ENCODE measurements at places on chromosomes 1 and 21.

DNA sequence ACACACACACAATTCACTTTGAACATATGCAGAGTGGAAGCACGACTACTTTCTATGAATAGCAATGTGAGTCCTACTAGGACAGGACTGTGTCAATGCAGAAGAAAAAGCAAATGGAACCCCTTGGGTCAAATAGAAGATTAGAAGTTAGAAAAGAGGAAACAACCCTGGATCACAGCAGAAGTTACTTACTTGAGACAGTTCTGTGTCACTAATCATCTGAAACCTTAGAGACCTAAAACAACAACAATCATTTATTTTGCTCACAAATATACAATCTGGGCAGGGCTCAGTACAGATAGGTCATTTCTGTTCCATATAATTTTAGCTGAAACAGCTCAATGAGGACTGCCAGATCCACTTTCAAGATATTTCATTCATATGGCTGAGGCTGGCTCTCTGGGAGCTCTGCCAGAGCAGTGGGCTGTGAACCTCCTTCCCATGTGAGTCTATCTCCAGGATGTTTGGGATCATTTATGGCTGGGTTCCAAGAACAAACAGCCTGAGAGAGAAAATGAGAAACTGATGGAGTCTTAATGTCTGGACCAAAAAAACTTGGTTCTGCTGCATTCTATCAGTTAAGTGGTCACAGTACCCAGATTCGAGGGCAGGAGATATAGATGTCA, 42.5 kb upstream of the IL10 start:
- no peak for DNase-seq

DNA sequence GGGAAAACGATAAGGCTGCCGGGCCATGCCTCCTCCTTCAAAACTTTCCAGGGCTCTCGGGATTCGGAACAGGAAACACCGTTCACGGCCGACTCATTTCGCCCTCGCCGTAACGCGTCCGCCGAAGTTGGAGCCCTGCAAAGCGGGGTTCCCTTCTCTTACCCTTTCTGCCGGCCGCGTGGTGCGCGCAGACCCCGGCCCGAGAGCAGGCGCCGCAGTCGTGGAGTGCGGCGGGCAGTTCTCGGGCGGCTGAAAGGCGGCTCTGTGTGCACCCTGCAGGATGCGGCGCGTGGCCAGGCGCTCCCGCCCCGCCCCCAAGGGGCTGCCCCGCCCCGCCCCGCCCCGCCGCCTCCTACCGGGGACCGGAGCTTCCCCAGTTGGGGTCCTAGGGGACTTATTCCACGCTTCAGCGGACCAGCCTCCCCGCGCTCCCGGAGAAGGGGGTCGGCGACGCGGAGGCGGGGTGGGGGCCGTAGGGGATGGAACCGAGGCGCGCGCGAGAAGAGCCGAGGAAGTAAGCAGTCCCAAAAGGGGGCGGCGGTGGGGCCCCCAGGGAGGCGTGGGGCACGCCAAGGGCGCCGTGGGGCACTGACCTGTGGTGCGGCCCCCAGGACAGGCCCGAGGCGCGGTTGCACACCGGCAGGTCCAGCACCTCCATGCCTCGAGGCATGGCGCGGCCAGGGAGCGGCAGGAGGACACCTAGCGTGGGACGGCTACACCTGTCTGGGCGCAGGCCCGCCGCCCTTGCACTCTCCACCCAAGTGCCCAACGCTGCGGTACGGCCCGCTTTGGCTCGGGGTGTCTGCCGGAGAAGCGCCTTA, at the start of gene MCOLN2:
Gene MCOLN2 (minus strand): TSS at position 268 of the 821 bp plus-strand sequence. CDS start 241 bp downstream, at position 27.
- peak; percentile 46 for DNase-seq

DNA sequence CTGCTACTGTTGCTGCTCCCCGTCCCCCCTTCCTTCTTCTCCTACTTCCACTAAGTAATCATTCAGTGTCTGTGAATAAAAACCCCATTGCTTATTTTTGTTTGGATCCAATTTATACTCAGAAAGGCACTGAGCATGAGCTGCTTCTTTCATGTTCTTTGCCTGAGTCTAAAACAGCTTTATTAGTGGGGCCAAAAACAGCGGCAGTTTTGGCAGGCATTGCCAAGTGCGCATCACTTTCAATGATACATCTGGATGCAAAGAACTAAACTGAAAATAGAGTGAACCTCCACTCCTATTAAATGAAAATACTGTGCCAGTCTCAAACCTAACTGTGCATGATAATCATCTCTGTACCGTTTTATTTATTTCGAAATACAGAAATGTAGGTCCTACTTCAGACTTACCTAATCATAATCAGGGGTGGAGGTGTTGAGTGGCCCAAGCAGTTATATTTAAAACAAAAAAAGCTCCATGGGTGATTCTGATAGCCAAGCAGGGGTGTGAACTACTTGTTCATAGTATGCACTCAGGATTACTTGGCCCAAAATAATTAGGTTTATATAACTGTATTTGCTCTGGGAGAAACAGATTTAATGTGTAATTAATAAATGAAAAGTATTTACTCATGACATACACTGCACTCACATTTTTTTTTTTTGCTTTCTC, 48.4 kb downstream of the NEK7 start:
- no peak for DNase-seq

GRCh38 chr1:32106663-32107275, 1.1 kb upstream of the KPNA6 start:
- no peak for DNase-seq

DNA sequence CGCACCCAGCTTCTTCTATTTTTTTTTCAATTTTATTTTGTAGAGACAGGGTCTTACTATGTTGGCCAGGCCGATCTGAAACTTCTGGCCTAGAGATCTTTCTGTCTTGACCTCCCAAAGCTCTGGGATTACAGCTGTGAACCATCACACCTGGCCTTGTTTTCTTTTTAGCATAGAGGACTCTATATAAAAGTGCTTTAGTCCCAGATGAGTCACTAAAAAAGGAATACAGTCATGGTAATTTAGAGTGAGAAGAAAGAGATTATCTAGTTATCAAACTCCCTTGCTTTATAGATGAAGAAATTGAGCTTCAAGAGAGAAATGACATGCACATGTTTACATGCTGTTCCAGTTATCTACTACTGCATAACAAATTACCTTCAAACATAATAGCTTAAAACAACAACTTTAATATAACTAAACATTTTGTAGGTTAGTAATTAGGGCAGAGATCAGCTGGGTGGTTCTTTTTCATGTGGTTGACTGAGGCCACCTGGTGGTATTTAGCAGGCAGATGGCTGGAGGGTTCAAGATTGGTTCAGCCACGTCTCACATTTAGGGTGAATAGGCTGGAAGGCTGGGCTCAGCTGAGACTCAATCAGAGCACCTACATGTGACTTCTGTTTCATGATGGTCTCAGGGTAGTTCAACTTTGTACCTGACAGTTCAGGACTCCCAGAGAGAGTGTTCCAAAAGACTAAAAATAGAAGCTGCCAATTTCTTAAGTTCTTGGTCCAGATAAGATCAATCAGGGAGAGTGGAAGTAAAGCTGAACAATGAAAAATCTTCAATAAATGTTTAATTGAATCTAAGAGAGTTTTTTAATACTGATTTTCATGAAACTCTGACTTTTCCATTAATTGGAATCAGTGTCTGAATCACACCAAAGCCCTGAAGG, 16.9 kb upstream of the MTF2 start:
- peak; percentile 46 for DNase-seq

GRCh38 chr1:38686167-38686926, 173.2 kb downstream of the RRAGC start:
- DNase-seq = no peak

DNA sequence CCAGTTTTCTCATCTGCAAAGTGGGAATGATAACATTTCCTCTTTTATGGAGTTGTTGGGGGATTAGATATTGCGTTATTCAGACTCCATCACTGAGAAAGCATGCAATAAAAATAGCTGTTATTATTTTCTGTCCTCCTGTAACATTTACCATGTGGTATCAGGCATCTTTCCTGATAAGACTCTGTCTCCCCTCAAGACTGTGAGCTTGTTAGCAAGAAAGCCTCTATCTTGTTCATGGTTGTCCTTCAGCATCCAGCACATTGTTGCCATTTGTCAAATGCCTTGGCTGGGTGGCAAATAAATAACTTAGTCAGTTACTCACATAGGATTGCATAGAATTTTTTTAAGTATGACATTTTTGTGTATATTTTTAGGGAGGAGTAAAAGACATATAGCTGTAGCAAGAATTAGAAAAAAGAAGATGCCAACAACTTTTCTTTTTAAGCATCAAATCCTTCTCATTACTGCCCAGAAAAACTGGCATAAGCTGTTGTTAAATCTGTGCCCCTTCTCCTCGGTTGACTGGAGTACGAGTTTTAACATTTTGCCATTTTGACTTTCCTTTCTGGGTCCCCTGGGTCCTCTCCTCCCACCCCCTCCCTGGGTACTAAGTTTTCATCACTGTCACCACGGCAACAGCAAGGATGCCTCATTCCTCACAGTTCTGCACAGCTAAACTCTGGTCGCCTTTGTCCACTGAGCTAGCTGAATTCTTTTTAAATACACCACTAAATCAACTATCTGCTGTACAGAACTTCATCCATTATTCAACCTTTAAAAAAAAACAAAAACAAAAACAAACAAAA, 1.0 kb upstream of the JAM2 start:
- DNase-seq = no peak

- DNase-seq = no peak
Measured at GRCh38 chr1:201714542-201715329, 114.2 kb upstream of the IPO9 start.

DNA sequence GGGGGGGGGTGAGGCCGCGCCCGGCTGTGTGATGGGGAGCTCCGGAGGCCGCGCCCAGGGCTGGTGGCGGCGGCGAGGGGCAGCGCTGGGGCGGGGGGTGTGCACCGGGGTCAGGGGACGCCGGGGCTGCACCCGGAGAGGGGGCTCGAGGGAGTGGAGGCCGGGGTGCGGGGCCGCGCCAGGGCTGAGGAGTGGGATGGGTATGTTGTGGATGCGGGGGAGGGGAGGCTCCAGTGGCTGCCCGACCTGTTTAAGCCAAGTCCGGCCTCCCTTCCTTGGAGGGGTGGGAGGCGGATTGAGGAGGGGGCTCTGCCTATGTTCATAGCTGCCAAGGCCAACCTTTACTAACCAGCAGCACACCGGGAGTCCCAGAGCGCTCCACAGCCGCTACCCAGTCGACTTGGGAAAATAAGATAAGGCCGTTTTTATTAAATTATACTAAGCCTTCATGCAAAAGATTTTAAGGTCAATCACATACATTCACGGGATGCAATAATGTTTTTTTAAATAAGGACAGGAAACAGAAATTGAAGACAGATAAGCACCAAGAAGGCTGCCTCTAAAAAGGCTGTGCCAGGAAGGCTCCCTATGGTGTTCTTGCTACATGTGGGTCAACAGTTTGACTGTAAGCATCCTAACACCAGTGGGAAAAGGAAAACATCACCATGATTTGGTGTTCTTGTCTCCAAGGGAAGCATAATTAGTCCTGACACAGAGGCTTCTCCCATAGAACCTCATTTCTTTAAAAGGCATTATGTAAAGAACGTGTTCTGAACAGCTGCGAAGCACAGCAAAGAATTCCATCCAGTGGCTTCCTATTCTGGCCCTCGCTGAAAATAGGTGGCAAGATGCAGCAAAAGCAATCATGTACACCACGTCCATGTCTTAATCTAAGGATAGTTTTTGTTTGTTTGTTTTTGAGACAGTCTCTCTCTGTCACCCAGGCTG, 626 bp upstream of the HLCS start:
- DNase-seq = no peak

- DNase-seq = peak; percentile 84
Measured at GRCh38 chr1:167715157-167715999, 6.4 kb upstream of the MPZL1 start.

DNA sequence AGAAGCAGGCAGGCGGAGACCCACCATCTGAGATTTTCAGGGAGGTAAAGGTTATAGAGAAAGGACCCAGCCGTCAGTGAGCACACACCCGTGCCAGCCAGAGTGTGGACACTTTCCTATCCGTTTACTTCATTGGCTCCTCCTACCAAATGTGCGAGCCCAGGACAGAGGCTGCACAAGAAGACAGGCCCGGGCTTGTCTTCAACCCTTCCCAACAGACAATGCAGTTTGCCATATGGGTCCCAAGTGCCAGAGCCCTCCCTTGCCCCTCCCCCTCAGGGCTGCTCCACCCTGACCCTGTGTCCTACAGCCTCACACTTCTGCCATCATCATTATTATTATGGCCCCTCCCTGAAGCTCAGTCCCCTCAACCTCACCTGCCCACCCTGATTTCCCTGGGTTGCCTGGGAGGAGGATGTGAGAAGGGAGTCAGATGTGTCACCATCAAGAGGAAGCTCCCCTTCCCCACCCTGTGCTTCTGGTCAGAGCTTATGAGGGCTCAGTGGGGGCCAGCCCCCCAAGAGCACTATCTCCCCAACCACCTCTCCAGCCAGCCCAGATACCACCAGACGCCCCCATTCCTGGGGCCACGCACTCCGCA, 9.4 kb downstream of the LAPTM5 start:
- DNase-seq = no peak

DNA sequence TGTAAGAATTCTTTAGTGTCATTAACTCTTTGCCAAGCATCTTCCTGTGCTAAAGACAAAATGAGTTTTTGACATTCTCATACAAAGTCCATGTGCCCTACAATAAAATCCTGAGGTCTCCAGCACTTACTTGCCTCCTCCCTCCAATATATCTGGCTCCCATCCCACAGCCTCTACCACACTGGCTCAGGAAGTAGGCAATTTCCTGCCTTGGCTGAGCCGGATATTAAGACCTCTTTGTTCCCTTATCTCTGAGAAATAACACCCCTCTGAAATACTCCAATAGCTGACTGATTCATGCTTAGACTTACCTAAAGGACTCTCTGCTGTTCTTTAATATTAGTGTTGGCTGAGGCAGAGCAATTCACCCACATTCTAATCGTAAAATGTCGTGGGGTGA, 37.6 kb upstream of the GORAB start:
- no peak for DNase-seq

DNA sequence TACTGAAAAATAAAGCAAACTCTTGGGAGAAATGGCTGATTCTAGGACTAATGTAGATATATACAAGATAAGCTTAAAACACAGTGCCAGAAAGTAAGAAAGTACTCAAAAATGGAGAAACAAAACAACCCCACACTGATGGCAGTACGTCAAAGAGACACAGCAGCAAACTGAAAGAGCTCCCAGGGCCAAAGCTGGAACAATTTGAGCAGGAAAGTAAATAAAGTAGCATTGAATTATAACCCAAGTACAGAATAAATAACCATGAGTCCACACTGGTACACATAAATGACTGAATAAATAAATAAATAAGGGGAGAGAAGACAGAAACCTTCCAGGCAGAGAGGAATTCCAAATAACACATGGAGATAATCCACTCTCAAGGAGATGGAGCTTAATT, 120.9 kb downstream of the GLUL start:
- DNase-seq = no peak

DNA sequence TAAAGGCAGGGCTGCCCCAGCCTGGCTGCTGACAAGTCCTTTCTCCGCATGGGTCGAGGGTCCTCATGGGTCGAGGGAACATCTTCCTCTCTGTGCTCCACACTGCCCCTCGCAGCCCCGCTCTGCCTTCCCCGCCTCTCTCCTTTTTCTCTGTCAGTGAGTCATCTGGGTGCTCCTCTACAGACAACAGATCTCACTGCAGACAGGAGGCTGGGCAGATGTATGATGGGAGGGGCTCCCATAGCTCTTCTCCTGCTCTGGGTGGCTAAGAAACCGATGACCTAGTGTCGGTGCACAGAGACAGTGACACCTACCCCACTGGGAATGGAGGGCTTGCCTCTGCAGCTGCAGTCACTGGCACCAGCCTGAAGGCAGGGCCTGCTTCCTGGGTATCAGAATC, 5.5 kb downstream of the KCNA10 start:
- DNase-seq = no peak
